ENCODE measurements at places on chromosomes 12 and 14. TPM values are rescaled to one million over a fixed set of nuclear protein-coding genes. Genes with fewer than 3 reads are reported as not detected.

GRCh38 chr14:91945751-91946621, 1.5 kb downstream of the FBLN5 start:
- H3K27me3 ChIP-seq = peaks cover 36% of the 10 kb centered on the region
- H3K27ac ChIP-seq = no peak overlapping the region
- peak overlapping the region; percentile 76 for H3K4me3 ChIP-seq
- DNase-seq = no peak

DNA sequence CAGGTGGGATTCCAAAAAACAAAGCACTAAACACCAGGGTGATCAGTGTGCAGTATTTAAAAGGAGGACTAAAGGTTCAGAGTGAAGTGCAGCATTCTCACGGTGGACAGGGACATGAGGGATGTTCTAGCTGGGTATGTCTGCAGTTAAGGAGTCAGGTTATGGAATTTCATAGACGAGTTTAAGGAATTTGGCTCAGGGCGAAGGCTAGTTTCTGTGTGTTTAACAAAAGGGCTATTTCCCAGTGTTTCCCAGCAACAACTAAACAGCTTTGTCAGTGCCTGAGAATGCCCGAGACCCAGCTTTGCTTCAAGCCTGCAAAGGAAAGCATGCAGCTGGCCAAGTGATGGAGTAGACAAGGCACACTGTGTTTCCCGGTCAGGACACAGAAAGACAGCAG, 7.0 kb downstream of the KRT1 start:
- H3K4me3 ChIP-seq = no peak overlapping the region
- H3K4me1 ChIP-seq = no peaks in the 10 kb centered on the region
- peaks cover 20% of the 10 kb centered on the region for H3K27me3 ChIP-seq
- H3K27ac ChIP-seq = no peak overlapping the region
- no peaks in the 10 kb centered on the region for H3K36me3 ChIP-seq

DNA sequence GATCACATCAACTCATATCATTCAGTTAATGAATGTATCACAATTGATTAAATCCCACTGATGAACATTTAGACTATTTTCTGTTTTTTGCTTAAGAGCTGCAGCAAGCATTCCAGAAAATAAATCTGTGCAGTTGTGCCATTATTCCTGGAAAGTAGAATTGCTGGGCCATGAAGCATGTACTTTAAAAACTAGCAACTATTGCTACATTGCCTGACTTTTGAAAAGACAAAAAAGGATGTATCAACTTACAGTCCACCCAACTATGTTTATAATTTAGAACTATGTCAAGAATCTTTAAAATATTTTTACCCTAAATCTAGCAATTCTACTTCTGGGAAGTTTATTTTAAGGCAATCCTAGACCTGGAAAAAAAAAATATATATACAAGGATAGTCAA, 33.4 kb upstream of the ERGIC2 start:
- no peak overlapping the region for H3K4me3 ChIP-seq
- H3K27ac ChIP-seq = no peak overlapping the region
- DNase-seq = no peak
- no peaks in the 10 kb centered on the region for H3K4me1 ChIP-seq
- no peaks in the 10 kb centered on the region for H3K36me3 ChIP-seq

Gene SVOP
- not detected for total RNA-seq

Gene GALNT8
- 2.1 TPM for total RNA-seq

Gene KLRC4
- total RNA-seq = not detected
